CD4-positive, alpha-beta T cell treated with Interleukin-12 subunit alpha and Interleukin-12 subunit beta, for 1 hour (primary cell): ENCODE measurements at places on chromosomes 4 and X.

- DNase-seq, result no peak
Measured at GRCh38 chr4:145880355-145880960, 58.2 kb downstream of the ZNF827 start.

DNA sequence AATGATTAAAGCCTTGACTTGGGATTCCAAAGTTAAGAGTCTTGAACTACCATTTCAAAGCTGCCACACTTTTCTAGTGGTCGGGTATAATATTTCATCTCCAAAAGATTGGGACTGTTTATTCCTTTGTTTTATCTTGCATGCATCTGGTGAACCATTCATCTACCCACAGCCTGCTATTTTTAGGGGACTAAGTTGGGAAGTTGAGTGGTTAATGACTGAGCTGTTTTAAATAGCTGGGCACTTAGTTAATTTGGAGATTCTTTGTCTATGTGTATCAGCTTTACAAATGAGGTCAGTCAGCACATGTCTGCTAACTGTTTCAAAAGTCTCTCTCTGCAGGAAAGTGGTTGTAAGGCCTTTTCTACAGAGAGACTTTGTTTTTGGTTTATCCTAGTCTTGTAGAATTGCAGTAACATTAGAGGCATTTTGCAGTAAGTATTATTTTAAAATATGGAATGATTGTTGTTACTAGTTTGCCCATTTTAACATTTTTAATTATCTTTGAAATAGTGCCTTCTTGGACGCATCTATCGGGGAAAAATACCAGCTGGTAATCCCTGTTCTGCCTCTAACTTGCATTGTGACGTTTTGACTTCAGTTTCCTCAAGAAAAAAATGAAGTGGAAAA lies 8.2 kb downstream of the BMP2K start:
- DNase-seq, result no peak

DNA sequence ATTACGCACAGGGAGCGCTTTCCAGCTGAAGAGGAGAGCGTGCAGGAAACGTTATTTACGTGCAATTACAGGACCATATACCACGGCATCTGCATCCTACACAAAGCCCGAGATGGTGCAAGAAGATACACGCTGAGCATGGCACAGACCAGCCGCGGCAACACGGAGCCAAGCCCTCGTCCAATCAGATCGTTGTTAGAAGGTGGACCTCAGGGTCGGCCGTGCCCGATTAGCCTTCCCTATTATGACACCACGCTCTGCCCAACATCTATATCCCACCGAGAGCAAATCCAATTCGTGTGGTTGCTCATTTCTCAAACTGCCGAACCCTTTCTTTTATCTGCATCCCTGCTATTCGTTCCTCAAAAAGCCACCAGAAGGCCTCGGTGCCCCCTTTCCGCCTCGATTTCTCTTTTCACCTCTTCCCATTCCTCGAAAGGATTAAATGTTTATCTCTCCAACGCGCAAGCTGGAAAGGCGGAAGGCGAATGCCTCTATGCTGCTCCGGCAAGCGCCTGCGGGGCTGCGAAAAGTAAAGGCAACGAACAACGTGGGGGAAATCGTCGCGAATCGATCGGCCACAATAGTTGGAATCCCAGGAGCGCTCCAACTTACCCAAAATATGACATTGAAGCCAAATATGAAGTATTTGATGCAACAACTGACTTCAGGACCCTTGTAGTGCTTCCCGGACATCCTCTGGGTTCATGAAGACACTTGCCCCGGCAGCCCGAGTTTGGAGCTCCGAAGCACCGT lies 702 bp downstream of the TSPAN5 start:
- DNase-seq, result peak; percentile 37

DNA sequence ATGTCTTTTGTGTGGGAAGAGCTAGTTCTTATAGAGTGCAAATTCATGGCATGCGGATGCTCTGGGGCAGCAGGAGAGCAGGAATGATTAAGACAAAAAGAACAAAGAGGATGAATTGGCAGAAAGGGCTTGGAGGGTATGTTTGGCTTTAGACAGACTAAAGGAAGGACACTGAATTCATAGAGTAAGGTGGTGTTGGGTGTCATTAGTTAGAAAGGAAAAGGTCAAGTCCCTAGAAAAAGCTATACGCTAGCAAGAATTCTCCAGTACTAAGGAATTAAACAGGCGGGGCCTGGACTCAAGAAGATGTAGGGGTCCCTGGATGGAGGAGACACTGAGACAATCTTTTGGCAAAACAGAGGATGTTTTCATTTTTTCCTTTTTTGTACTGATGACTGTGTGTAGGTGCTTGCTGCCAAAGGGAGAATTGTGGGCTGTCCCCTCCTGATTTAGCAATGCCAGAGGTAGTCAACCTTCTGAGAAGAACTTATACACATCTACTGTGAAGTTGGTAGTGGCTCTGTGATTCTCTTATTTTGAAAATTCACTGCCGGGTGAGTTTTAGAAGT lies 391.0 kb downstream of the SPRY1 start:
- no peak for DNase-seq

DNA sequence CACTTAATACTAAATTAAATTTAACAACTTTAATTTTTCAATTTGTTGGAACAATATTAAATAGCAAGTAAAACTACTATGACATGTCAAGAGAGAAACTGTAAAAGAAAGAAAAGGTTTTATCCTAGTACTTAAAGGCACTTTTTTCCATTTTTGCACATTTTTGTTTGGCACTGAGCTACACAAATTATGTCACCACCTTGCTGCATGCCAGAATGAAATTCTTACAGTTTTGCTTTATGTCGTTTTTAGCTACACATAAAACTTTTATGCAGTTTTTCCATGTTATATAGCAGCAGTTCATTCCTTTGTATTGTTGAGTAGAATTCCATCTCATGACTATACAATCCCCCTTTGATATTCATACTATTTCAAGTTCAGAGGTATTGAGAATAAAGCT lies 99.1 kb upstream of the RXFP1 start:
- no peak for DNase-seq

DNA sequence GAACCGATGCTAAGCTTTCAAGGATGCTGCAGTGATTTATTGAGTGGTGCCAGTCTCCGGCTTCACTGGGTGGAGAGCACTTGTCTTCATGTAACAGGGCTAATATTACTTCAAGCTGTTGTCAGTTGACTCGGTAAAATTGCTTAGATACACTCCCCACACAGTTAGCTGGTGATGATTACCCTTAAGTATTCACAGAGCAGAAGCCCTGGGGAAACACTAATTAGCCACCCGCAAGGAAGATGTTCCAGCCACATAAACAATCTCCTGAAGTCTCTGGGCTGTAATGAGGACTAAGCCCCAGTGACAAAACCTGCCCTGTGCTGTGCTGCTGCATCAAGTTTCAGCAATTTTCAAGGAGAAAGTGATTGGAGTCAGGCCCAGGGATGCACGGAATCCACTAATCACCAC lies 37.3 kb upstream of the GK2 start:
- DNase-seq, result no peak

- no peak for DNase-seq
Measured at GRCh38 chrX:135416546-135416945, 5.2 kb upstream of the SMIM10L2A start.

DNA sequence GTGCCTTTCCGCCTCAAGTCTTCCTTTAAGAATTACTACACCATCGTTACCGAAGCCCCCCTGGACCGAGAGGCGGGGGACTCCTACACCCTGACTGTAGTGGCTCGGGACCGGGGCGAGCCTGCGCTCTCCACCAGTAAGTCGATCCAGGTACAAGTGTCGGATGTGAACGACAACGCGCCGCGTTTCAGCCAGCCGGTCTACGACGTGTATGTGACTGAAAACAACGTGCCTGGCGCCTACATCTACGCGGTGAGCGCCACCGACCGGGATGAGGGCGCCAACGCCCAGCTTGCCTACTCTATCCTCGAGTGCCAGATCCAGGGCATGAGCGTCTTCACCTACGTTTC lies 2.2 kb downstream of the PCDH10 start:
- DNase-seq, result no peak

- no peak for DNase-seq
Measured at GRCh38 chr4:110867251-110867960, 244.5 kb upstream of the PITX2 start.

- peak; percentile 30 for DNase-seq
Measured at GRCh38 chrX:136146614-136147314, 569 bp upstream of the FHL1 start.

DNA sequence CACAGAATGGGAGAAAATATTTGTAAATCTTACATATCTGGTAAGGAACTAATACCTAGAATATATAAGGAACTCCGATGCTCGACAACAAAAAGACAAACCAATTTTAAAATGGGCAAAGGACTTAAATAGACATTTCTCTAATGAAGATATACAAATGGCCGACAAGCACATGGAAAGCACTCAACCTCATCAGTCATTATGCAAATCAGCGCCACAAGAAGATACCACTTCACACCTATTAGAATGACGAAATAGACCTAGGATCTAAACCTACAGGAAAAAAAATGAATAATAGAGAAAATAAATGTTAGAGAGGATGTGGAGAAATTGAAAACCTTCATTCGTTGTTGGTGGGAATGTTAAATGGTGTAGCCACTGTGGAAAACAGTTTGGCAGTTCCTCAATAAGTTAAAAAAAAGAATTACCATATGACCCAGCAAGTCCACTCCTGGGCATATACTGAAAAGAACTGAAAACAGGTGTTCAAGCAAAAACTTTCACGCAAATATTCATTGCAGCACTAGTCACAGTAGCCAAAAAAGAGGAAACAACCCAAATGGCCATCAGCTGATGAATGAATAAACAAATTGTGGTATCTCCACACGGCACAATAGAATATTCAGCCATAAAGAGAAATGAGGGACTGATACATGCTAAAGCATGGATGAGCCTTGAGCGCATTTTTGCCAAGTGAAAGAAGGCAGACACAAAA lies 57.3 kb upstream of the WDR19 start:
- no peak for DNase-seq

DNA sequence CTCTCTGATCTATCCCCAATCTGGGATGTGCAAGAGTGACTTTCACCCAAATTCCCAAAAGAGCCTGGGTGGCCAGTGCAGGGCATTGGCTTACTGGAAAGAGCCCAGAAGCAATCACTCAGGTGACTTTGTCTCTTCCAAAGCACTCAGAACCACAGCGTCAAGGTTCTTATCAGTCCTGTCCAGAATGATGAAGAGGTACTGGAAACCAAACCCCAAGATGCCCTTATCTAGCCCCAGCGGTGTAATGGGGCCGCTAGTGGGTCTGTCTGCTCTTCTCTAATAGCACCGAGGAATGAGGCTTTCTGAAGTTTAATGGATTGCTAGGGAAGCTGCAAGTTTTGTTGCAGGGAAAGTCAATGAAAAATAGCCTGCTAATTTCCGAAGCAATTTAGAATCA lies 21.6 kb downstream of the CLNK start:
- no peak for DNase-seq

GRCh38 chrX:36908801-36909675 lies 99.1 kb upstream of the FAM47C start:
- no peak for DNase-seq

DNA sequence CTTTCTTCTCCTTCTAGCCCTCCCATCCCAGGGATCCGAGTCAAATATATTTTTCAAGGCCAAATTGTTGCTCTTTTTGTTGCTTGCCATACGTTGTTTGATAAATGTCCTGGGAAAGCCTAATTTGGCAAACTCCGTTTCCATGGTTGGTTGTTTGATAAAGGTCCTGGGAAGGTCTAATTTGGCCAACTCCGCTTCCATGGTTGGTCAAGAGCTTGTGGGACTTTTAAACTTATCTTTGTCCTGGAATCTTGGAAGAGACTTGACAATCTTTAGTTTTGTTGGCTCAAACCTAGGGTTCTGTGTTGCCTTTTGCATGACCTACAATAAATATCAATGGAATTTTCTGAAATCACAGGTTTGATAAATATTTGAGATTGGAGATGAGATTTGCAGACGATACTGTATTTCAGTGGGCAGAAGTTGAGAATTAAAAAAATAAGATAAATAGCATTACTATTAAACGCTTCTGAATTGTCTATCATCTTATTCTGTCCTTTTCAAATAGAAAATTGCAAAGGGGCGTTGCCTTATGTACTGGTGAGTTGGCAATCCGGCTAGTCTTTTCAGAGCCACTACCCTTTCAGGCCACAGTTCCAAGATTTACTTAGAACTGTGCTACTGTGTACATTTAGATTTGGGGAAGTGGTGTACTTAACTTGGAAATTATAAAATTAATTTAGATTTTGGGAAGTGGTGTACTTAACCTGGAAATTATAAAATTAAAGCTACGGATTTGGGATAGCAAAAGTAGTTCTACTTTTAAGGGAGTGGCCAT lies 804 bp downstream of the OSTC start:
- DNase-seq, result no peak

DNA sequence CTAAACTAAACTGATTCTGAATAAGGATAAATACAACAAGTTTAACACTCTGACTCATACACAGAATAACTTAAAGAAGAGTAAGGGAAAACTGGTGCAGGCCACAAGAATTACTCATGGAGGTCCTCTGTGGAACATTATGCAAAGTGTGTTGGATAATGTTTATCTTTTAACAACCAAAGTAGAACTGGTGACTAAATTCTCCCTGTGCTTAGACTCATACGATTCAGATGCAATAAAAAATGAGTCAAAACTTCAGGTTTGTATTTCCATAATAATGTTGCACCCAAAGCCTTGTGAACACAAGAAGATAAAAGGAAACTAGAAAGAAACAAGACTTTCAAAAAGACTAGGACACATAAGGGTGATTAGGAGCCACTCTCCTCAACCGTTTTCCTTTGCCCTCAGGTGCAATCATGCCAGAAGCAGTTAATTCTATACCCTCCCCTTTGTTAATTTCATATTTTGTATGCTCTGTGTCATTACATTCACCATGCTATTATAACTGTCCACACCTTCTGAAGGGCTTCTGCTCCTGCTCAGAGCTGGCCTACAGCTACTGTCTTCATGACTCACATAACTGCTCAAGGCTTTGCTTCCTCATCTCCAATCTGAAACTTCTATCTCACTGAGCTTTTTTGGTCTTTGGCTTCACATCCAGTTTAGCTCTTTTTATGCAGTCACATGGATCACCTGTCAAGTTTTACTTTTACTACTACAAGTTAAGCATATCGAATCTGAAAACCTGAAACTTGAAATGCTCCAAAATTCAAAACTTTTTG lies 60.2 kb downstream of the KCNIP4 start:
- no peak for DNase-seq

GRCh38 chrX:80807606-80807991 lies 2.1 kb downstream of the BRWD3 start:
- DNase-seq, result peak; percentile 0

- no peak for DNase-seq
Measured at GRCh38 chr4:38842994-38843393, 13.6 kb downstream of the TLR6 start.

GRCh38 chr4:142473218-142473959 lies 372.7 kb downstream of the INPP4B start:
- DNase-seq, result no peak
